Epithelial cell of alveolus of lung (primary cell): ENCODE measurements at places on chromosomes 12 and 14. TPM values are rescaled to one million over a fixed set of nuclear protein-coding genes. Genes with fewer than 3 reads are reported as not detected.

The KERA gene
- total RNA-seq, result not detected in 2 replicates

The GPR135 gene
- 1.0 and 2.6 TPM in 2 replicates for total RNA-seq

The AMN gene
- 0.08 TPM in 1 of 2 replicates, not detected in the other for total RNA-seq

The ALDH1L2 gene
- 35.3 and 39.6 TPM in 2 replicates for total RNA-seq
